CD4-positive, alpha-beta T cell (primary cell): ENCODE measurements at places on chromosomes 2 and 18. TPM values are rescaled to one million over a fixed set of nuclear protein-coding genes. Genes with fewer than 3 reads are reported as not detected.

NPPC gene
- 0.34 TPM for total RNA-seq

RGPD3 gene
- 0.11 TPM for total RNA-seq

EML6 gene
- total RNA-seq: 0.34 TPM

SP140 gene
- 55.1 TPM for total RNA-seq

SKOR2 gene
- total RNA-seq: not detected

LAMA1 gene
- total RNA-seq: not detected

G6PC2 gene
- not detected for total RNA-seq

RRM2 gene
- total RNA-seq: 1.6 TPM

ALPP gene
- total RNA-seq: not detected

MEMO1 gene
- total RNA-seq: 39.6 TPM

ONECUT2 gene
- total RNA-seq: not detected

CCBE1 gene
- not detected for total RNA-seq

IL36G gene
- total RNA-seq: not detected

UBR3 gene
- total RNA-seq: 32.1 TPM

CDC42EP3 gene
- total RNA-seq: 24.1 TPM

CRYBA2 gene
- not detected for total RNA-seq

BOK gene
- total RNA-seq: not detected

DUSP2 gene
- 730 TPM for total RNA-seq

NT5DC4 gene
- total RNA-seq: not detected

MROH2A gene
- not detected for total RNA-seq

TLX2 gene
- total RNA-seq: 0.14 TPM

GALNT5 gene
- total RNA-seq: not detected

SAG gene
- 0.22 TPM for total RNA-seq

IGFBP2 gene
- total RNA-seq: not detected

APLF gene
- 4.1 TPM for total RNA-seq

COX5B gene
- total RNA-seq: 121 TPM

LOXHD1 gene
- not detected for total RNA-seq

SFT2D3 gene
- 8.5 TPM for total RNA-seq

ZEB2 gene
- 13.4 TPM for total RNA-seq

IL1B gene
- total RNA-seq: 3.8 TPM

ASB18 gene
- not detected for total RNA-seq

GPR75 gene
- 2.0 TPM for total RNA-seq

MATN3 gene
- total RNA-seq: not detected

RNF138 gene
- total RNA-seq: 177 TPM

CDH19 gene
- total RNA-seq: not detected

AQP4 gene
- total RNA-seq: not detected

CD8B2 gene
- total RNA-seq: 0.14 TPM

FBXO41 gene
- total RNA-seq: 16.0 TPM

MAPK4 gene
- total RNA-seq: not detected

GREB1 gene
- 0.31 TPM for total RNA-seq

CROCC2 gene
- not detected for total RNA-seq

PSMG2 gene
- 61.7 TPM for total RNA-seq

GAL3ST2 gene
- total RNA-seq: 1.5 TPM

ATG16L1 gene
- 135 TPM for total RNA-seq

TXNL4A gene
- 55.0 TPM for total RNA-seq

SERPINB13 gene
- not detected for total RNA-seq

ABCG5 gene
- total RNA-seq: not detected

TUBA4B gene
- not detected for total RNA-seq

GAREM2 gene
- total RNA-seq: 7.3 TPM

DSC2 gene
- total RNA-seq: not detected

ERBB4 gene
- not detected for total RNA-seq

SIX2 gene
- not detected for total RNA-seq

AGFG1 gene
- 49.9 TPM for total RNA-seq
